ENCODE measurements at places on chromosomes 16 and 17.
A peak's percentile ranks its signal among the peaks of the same experiment; 100 is the strongest.

GRCh38 chr17:42964161-42964932 is at the start of gene AARSD1:
Gene AARSD1 (minus strand): TSS chr17:42964454. CDS start chr17:42964440, 14 bp downstream.
- DNase-seq, result peak; percentile 77

DNA sequence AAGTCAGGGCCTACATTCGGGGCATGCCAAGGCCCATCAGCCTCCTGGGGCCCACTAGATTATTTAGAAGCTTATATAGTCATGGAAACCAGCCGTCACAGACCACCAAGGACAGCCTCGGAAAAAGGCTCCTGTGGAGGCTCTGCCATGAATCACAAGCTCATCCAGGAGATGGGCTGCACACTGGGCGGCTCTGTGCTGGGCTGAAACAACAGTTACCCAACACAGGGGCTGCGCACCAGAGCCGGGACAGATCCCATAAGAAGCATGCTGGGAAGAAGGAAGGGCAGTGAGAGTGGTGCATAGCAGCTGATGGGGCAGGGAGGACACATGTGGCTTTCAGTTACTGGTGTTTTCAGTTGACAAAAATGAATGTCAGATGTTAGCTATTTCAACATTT is 67.7 kb upstream of the GSG1L start:
- DNase-seq, result no peak

- DNase-seq, result no peak
These were observed 280.0 kb downstream of the SOX9 start for GRCh38 chr17:72400863-72401262.

DNA sequence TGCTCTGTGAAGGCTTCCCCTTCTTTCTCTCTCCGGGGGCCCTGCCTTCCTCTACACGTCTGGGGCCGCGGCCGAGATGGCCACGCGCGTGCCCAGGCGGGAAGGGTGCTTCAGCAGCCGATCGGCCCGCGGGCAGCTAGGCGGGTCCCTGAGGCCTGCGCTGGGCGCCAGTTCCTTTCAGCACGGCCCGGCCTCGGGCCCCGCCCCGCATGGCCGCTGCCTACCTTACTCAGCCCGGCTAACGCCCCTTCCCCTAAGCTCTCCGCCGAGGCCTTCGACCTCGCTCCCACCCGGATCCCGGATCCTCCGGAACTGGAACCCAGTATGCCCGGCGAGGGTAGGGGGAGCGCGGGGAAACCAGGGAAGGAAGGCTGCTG is 335 bp downstream of the TMEM11 start:
- DNase-seq, result no peak

- DNase-seq, result no peak
These were observed 192.3 kb downstream of the SHISA9 start for GRCh38 chr16:13093661-13094060.

- DNase-seq, result no peak
These were observed 5.6 kb downstream of the ACD start for GRCh38 chr16:67654403-67654911.

DNA sequence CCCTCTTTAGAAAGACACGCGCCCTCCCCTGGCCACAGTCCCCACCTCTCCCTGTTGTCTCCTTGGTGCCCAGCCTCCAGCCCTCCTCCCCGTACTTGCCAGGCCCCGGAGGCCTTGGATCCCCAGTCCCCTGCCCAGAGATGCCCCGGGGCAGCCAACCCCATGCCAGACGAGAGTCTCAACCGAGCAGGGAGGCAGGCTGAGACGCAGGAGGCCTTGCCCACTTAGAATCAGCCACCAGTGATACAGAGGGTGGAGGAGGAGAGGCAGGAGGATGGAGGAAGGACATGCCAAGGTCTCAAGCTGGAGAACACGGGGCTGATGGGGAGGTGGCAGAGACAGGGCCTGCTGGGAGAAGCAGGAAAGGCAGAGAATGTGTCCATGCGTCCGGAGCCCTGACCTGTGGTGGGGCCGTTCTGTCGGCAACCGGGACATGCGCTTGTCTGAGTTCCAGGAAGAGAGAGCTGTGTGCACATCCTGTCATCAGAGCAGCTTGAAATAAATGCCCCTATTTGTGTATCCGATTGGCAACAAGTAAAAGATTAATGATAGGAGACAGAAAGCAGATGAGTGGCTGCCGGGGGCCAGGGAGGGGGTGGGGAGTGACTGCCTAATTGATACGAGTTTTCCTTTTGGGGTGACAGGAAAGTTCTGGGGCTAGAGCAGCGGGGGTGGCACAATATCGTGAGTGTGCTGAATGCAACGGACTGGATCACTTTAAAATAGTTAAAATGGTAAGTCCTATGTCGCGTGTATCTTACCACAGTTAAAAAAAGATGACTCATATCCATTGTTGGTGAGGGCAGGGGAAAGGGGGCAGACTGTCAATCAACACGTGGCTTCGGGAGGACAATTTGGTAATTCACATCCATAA is 44.7 kb upstream of the MEAK7 start:
- peak; percentile 25 for DNase-seq

DNA sequence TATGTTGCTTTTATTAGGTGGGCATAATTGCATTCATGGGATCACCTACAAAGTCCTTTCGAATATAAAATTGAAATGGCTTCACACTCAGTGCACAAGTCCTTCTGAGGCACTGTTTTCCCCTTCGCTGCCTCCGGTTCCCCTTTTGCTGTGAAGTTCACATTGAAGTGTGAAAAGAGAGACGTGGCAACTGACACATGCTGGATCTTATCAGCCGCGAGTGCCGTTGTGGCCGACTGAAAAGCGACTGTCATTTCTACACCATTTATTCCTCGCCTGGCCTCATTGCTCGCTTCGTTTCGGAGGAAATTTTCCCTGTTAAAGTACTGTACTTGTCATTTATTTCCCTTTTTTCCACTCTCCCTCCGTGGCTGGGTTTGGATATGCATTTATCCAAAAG is 423.5 kb downstream of the MAF start:
- DNase-seq, result no peak

- DNase-seq, result no peak
These were observed 84.8 kb downstream of the IRF8 start for GRCh38 chr16:85983606-85984230.

- no peak for DNase-seq
These were observed 156.4 kb downstream of the HS3ST2 start for GRCh38 chr16:22970209-22970865.

GRCh38 chr17:70070305-70071027 is 4.6 kb upstream of the KCNJ16 start:
- DNase-seq, result no peak

DNA sequence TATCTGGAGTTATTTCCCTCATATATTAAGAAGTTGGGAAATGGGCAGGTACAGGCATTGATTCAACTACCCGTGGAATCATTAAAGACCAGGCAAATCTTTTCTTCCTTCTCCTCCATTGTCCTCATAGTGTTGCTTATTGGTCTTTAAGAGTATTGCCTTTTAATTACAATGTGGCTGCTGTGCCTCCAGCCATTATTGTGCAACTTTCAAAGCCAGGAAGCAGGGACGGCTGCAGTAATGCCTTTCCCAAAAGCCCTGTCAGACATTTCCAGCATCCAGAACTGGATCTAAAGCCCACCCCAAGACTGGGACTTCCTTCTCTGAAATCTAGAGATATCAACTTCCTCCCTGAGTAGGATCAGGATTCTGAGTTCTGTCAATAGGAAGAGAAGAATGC is 42.3 kb upstream of the MED9 start:
- no peak for DNase-seq

DNA sequence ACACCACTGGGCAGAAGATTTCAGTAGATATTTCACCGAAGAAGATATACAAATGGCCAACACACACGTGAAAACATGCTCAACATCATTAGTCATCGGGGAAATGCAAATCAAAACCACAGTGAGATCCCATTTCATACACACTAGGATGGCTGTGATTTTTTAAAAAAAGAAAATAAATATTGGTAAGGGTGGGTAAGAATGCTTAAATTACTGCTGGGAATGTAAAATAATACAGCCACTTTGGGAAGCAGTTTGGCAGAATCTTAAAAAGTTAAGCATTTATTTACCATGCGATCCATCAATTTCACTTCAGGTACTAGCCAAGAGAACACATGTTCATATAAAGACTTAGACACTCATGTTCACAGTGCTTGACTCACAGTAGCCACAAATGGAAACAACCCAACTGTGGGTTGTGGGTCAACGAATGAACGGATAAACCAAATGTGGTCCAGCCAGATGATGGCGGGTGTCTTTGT is 6.5 kb upstream of the C16orf74 start:
- no peak for DNase-seq

GRCh38 chr17:19494961-19495806 is 38.5 kb upstream of the SLC47A1 start:
- no peak for DNase-seq

Data from central memory CD8-positive, alpha-beta T cell (primary cell).